ENCODE measurements at places on chromosomes 5 and 9. TPM values are rescaled to one million over a fixed set of nuclear protein-coding genes. Genes with fewer than 3 reads are reported as not detected.

NPR3 gene
- 20.2 TPM for polyA plus RNA-seq

MRRF gene
- 46.6 TPM for polyA plus RNA-seq

TRAF1 gene
- polyA plus RNA-seq, result 6.4 TPM

HTR4 gene
- polyA plus RNA-seq, result 0.07 TPM

OBP2B gene
- 0.14 TPM for polyA plus RNA-seq

Measured in renal pelvis (tissue), 12 donors.